Stimulated activated naive CD4-positive, alpha-beta T cell (primary cell): ENCODE measurements at places on chromosomes 6 and 20.
A peak's percentile ranks its signal among the peaks of the same experiment; 100 is the strongest.

DNA sequence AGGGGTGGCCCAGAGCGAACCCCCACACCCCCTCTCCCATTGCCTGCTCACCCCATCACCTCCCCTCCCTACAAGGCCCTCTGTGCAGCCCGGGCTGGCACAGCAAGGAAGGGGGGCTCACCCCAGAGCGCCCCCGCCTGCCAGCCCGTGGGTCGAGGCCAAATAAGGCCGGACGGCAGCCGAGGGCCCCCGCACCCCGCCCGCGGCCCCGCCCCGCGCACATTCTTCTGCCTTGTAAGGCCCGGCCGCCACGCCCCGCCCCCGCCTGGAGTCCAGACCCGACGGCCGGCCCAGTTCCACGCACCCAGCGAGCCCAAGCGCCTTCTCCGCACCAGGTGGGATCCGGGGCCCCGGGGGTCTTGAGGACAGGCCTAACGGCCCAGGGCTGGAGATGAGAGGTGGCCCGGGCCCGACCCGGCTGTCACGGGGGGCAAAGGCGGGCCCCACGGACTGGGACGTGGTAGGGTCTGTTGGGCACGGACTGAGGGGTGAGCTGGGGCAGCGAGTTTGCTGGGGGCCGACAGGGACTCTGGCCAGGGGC, at the start of gene MYL9:
MYL9 (plus strand) TSS at position 293 of the 541 bp plus-strand sequence. CDS start 3,366 bp downstream, outside the sequence.
- DNase-seq: no peak

DNA sequence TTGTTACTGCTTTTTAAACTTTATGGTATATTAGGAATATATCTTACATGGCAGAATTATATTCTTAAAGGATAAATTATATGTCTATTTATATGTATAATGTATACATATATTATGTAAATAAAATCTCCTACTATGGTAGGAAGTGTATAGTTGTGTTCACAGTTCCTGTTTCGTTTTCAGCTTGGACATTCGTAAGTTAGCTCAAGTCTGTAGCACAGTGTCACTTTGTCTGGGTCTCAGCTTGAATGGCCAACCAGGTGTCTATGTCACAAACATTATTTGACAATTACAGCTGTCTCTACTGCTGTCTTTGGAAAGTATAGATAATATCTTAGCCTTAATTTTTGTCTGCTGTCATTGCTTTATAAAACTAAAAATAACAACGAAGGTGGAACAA, 303.9 kb downstream of the CDKAL1 start:
- no peak for DNase-seq

DNA sequence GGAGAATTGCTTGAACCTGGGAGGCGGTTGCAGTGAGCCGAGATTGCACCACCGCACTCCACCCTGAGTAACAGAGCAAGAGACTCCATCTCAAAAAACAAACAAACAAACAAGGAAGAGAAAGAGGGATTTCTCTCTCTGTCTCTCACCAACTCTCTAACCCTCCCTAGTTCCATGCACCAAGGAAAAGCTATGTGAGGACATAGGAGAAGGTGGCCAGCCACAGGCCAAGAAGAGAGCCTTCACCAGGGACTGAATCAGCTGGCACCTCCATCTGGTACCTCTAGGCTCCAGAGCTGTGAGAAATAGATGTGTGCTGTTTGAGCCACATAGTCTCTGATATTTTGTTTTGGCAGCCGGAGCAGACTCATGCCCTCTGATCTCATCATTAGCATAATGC, 9.0 kb upstream of the FAM110A start:
- DNase-seq: no peak

DNA sequence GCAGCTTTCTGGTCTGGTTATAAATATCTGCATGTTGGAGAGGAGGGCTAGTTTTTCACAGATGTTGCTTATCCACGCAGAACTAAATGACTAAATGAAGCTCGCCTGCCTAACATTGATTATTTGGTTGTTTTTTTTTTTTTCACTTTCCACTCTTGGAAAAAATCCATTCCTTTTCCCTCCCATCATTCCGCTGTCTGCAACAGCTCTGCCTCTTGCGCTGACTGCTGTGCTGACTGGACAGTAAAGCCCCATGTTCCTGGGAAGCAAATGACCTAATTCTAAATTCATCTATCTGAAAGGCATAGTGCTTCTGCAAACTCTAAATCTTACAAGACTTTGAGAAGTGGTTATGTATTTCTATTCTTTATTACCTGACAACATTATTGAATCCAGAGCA, 255.5 kb upstream of the PLN start:
- DNase-seq: no peak

GRCh38 chr6:164243949-164244348, 829.4 kb downstream of the QKI start:
- DNase-seq: no peak

DNA sequence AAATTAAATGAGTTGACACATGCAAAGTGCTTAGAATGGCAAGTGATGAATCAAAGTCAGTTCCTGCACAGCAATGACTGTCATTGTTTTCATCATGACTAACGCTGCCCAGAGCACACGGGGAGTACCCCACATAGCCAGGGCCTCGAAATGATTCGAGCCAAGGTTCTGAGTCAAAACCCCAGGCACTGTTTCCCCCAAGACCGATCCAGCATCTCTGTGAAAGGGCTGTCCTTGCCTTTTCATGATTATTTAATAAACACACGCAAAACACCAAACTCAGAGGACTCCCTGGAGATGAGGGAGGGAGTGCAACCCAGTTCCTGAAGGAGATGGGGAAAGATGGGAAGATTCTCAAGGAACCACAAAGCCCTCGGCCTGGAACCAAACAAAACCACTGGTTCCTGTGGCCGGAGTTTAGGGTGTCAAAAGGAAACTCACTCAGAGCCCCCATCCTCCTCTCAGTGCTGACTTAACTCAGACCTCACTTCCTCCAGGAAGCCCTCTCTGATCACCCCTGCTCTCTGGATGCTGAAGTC, 3.8 kb downstream of the PREX1 start:
- no peak for DNase-seq

GRCh38 chr20:56391596-56392131, 351 bp downstream of the AURKA start:
- no peak for DNase-seq

GRCh38 chr6:148635070-148635743, 111.6 kb upstream of the UST start:
- no peak for DNase-seq

DNA sequence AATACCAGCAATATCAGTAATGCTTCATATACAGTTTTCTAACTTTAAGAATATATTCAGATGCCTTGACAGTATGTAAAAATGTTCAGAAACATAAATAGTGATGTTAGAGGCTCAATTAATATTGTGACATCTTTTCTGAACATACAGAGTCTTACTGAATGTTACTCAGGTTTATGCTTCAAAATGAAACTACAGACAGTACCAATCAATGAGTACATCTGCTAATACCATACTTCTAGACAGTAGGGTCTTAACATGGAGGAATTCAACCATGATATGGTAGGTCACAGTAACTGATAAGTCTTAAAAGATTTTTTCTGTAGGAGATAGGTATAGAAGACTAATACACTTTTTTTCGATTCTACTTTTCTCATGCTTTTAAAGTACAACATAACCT, 8.3 kb downstream of the GCLC start:
- no peak for DNase-seq

DNA sequence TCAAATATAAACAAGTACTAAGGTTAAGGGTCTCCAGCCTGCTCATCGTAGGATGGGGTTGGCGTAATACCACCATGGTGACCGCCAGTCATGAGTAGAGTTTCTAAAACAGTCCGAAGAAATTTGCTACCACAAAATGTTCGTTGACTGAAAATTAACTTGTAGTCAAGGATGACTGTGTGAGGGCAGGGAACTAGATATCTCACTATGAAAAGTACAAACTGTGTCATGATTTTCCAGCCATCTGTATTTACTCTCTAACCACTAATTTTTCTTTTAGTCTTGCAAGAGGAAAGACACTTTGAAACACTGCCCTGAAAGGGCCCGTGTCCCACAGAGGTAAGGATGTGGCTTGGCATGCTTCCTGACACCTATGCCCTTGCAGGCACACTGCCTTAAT, 99.7 kb downstream of the IRF4 start:
- DNase-seq: no peak

- no peak for DNase-seq
These were observed 50.3 kb downstream of the ABHD12 start for GRCh38 chr20:25340380-25340779.

- DNase-seq: no peak
These were observed 59.1 kb downstream of the SLC22A1 start for GRCh38 chr6:160180706-160181105.

DNA sequence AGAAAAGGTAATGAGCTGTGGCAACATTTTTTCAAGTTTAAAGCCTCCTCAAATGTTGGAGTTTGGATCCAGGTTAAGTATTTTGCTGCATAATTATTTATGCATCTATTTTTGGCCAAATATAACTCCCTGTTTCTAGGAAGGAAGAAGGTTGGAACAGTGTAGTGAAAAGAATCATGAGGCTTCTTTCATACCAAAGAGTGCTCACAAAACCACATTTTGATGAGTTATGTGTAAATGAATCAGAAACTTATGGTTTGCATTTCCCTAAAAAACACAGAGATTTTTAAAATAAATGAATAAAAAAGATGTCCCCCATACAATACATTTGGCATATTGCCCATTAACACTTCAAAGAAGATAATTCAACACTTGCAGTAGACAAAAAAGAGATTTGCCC, 246.9 kb upstream of the PRDM1 start:
- DNase-seq: no peak

DNA sequence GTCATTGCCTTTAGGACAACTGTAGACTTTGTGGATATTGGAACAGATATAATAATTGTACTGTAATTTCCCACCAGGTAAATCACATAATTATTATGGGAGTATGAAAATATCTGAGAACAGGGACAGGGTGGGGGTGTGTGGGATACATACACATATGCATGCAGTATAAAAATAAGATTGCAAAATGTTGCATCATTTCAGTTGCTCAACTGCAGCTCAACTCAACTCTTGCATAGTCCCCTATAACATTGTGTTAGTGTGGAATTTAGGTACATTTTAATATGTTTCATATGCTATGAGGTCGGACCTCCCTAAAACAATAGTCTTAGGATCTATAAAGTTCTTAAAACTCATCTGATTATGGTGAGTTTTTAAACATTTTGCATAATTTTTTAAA, 275.0 kb upstream of the FLRT3 start:
- DNase-seq: no peak

DNA sequence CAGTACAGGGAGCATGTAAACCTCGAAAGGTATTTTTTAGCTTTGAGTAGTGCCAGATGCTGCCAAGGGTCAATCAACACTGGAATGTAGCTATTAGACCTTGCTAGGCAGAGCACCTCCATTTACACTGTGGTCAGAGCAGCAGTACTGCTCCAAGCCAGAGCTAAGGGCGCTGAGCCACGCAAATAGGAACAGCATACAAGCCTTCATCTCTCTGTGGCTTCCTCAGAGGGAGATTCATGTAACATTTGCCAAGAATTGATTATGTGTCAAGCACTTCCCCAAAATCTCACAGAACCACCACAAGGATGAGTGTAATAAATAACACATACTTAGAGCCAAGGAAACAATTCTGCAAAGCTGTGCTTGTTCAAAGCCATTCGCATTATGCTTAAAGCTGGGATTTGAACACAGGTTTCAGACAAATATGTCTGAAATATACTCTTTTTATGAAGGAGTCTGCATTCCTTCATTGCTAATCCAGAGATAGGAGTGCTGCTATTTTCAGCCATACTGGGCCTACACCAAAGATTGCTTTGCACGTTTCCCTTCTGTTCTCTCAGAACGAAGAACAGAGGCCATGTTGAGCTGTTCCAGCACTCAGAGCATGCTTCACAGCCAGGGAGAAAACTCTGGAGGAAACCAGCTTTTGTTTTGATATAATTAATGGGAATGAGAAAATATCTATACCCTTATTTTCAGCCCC, 97.7 kb downstream of the SLC16A10 start:
- no peak for DNase-seq

GRCh38 chr20:63963784-63964301, 5.9 kb downstream of the ZNF512B start:
- no peak for DNase-seq

DNA sequence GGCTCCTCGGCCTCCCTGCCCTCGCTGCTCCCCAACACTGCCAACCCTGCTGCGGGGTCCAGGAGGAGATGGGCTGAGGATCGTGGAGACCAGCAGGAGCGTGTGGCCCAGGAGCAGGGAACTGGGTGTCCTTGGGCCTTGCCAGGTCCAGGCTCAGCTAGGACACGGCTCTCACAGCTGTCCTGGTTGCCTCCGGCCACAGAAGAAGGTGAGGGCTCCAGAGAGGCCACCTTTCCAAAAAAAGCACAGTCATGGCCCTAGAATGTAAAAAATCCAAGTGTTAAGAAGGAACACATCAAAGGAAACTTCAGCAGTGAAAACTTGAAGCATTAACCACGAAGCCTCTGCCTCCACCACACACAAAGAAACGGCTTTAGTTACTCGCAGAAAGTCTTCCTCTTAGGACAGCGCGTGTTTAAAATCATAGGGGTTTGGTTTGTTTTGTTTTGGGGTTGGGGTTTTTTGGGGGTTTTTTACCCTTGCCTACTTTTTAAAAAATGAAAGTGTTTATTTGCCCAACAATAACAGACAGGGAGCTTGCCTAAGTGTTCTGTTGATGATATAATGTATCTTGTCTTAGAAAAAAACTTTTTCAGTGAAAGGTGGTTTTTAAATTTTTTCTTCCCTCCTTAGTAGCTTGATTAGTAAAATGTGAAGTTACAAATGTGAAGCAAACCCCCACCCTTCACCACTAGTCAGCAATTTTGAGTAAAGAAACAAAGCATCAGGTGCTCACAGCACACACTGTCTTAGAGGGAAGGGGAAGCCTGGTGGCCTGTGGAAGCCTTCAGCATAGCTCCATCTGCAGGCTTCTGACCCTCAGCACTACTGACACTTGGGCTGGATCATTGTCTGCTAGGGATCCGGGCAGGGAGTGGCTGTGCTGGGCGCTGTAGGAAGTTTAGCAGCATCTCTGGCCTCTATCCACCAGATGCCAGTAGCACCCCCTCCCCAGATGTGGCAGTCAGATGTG, 60.0 kb downstream of the PTPN1 start:
- DNase-seq: no peak

DNA sequence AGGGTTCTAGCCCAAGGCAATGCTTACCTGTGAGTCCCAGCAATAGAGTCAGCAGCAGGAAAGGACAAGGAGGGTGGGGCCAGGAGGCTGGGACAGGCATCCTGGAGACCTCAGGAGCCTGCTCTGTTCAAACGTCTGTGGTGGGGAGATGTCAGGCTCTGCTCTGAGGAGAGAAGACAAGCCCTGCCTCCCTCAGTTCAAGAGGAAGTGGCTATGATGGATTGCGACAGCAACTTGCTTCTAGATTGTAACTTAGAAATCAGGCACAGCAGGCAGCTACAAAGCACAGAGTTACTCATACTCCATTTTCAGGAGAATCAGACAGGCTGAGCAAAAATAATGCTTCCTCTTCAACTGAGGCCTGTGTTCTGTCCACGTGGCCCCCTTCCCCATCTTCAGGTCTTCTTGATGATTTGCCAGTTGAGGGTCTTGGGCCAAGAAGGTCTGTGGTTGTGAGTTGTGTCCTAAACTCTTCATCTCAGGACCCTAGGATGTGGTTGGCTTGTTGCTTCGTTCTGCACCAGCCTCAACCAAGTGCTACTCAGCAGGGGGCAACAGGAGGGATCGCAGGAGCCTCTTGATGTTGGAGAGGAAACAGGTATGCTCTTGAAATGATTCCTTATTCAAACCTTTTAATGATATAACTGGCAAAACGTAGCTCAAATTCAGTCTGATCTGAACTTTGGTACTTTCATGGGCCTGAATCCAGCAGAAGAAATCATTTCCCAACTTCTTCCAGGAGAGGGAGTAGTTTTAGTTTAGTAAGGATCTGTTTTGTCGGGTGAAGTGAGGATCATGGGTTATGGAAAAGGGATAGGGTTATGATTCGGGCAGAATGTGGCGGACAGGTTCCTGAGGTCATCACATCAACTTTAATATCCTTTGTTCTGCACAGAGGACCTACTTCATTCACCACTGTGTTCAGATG, 31.0 kb downstream of the SIRPB1 start:
- peak; percentile 48 for DNase-seq
